ENCODE measurements at places on chromosomes 3 and 15. TPM values are rescaled to one million over a fixed set of nuclear protein-coding genes. Genes with fewer than 3 reads are reported as not detected.

Gene CHCHD4
- 7.3 TPM for total RNA-seq

Gene ALDH1A2
- total RNA-seq, result 26.2 TPM

Gene CRELD1
- total RNA-seq, result 42.3 TPM

Gene PARP16
- total RNA-seq, result 17.7 TPM

Gene CASR
- total RNA-seq, result 0.02 TPM

Gene MYO5C
- 19.9 TPM for total RNA-seq

Gene FBXW12
- 0.51 TPM for total RNA-seq

Gene LYZL4
- not detected for total RNA-seq

Gene ACKR2
- 1.2 TPM for total RNA-seq

Gene OR5K2
- not detected for total RNA-seq

Gene HGD
- 0.29 TPM for total RNA-seq

Gene MBD4
- total RNA-seq, result 26.6 TPM

Gene SEMA3F
- 101 TPM for total RNA-seq

Gene WDR93
- 0.34 TPM for total RNA-seq

Gene RETNLB
- not detected for total RNA-seq

Gene UROC1
- total RNA-seq, result not detected

Gene DNAJB11
- total RNA-seq, result 55.2 TPM

Gene MOBP
- not detected for total RNA-seq

Gene TLR9
- 0.16 TPM for total RNA-seq

Gene NSMCE3
- 9.1 TPM for total RNA-seq

Gene ANKRD34C
- not detected for total RNA-seq

Gene KIF23
- 38.7 TPM for total RNA-seq

Gene LRRC2
- total RNA-seq, result 0.87 TPM
